ENCODE measurements at places on chromosomes 4 and X.

- no peak for DNase-seq
Observed at GRCh38 chrX:18617407-18617750, 54.5 kb downstream of the RS1 start.

- DNase-seq, result no peak
Observed at GRCh38 chr4:127783026-127783769, 1.1 kb downstream of the HSPA4L start.

- no peak for DNase-seq
Observed at GRCh38 chr4:160143574-160143973, 1040.7 kb downstream of the RAPGEF2 start.

DNA sequence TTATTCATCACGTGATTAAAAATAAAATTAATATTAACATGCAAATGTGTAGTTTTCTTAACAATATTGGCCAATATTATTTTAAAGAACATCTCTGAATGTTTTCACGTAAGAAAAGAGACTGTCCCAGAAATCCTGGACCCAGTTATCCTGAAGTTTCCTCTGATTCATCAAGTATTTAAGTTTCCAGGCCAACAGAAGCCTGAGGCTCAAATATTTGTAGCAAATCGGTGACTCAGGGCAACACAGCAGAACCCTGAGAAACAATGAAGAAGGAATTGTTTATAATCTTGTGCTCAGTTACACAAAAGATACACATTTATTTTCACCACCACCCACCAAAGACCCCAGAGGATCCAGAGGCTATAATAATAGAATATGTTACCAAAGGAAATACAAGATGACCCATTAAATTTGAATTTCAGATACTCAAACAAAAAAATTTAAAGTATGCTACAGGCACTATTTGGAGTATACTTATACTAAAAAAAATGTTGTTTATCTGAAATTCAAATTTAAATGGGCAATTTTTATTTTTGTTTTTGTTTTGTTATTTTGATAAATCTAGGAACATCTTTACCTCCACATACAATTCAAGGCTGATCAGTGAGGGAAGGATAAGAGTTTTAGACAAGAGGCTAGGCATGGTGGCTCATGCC is 33.9 kb upstream of the SLC7A11 start:
- DNase-seq, result no peak
